ENCODE measurements at places on chromosomes 3 and 15.

- no peak for DNase-seq
Observed at GRCh38 chr3:48585411-48585810, 9.7 kb downstream of the COL7A1 start.

- DNase-seq: no peak
Observed at GRCh38 chr3:152834776-152835600, at the start of gene P2RY1. P2RY1 (plus strand) TSS chr3:152835131; CDS start chr3:152835783, 652 bp downstream.

- DNase-seq: no peak
Observed at GRCh38 chr3:50525191-50525910, 21.9 kb upstream of the CACNA2D2 start.

DNA sequence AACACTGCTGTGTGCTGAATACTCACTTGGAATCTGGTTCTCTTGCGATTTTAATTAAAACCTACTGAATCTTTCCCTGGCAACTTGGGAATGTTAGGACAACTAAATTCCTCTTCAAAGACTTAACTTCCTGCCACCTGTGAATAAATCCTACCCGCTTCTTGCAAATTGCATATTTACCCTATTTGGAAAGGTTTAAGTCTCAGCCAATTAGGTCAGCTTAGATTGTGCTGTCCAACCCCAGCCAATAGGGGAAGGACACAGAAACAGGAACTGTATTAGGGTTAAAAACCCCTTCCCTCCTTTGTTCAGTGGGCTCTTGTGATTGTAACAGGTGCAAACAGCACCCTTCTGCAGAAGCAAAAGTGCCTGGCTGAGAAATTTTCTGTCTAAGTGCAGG lies 38.6 kb upstream of the FSTL1 start:
- no peak for DNase-seq

DNA sequence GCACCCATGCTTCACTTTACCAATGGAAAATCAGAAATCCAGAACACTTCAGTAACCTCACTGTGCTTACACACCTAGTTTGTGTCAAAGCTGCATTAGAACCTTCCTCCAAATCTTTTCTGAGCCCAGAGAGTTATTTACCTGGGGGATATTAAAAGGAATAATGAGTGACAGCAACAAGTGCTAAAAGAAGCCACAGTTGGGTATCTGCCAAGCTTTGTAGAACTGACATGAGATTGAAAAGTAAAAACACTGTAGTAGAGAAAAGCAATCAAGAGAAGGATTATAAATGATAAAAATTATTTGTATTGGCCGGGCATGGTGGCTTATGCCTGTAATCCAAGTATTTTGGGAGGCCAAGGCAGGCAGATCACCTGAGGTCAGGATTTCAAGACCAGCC lies 8.8 kb upstream of the TBC1D23 start:
- DNase-seq: no peak

GRCh38 chr3:121414924-121415323 lies 130.9 kb downstream of the POLQ start:
- no peak for DNase-seq

GRCh38 chr3:55570271-55570711 lies 83.2 kb upstream of the WNT5A start:
- no peak for DNase-seq

- no peak for DNase-seq
Observed at GRCh38 chr3:108271626-108272025, 24.7 kb upstream of the HHLA2 start.

- DNase-seq: no peak
Observed at GRCh38 chr15:67068710-67069400, 3.5 kb downstream of the SMAD3 start.

DNA sequence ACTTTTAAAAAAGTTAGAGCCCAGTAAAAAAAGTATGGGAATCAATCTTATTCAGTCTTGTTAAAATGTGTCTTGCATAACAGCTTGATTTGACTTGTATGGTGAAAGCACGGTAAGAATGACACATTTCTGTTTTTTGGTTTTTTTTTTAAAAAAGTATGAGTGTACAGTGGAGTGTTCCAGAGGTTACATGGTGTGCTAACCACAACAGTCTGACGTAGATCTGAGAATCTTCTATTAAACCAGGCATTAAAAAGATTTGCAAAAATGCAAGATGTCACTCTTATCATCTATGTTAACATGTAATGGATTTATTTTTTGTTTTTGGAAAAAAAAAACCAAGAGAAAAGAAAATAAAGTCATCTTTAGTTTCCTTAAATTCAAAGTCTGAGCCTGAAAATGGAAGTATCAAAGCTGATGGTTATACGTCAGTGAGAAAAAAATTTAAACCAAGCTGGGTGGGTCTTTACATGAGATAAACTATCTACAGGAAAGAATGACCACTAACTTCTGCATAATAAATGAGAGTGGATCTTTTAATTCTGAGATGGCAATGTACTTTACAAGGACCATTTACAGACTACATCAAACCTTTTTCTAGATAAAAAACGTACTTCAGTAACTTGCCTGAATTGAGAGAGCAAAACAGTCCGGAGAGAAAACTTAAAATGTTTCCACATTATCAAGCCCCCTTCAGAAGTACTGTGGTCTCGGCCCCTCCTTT lies 1.6 kb downstream of the GABPB1 start:
- no peak for DNase-seq

DNA sequence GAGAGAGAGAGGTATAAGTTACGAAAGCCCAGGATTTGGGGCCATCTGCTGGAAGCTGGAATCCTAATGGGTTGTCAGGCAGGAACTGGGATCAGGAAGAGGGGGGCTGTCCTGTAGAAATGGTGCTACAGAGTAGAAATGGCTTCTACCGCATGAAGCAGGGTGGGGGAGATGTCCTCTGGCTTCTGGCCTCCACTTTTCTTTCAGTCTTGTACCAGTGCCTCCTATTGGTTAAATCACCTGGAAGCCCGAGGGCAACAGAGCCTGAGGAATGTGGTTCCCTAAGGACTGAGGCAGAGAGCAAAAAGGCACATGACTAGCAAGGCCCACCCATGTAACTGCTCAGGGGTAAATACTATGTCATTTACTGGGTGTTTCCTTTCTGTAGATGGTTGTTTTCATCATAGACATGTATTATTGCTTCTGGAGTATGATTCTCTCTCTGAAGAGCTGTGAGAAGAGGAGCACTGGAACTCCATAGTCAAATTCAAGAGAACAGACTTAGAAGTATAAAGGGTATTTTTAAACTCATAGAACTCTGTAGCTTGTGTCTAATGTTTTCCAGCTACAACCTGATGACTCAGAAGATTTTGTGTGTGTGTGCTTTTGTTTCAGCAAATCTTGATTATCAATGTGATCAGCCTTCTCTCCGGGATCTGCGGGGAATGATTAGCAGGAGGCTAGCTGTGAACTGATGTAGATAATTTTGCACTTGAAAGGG lies 20.2 kb upstream of the MITF start:
- DNase-seq: no peak

- DNase-seq: no peak
Observed at GRCh38 chr15:27973886-27974285, 125.2 kb downstream of the OCA2 start.

- no peak for DNase-seq
Observed at GRCh38 chr15:57281321-57281720, 95.0 kb upstream of the CGNL1 start.

DNA sequence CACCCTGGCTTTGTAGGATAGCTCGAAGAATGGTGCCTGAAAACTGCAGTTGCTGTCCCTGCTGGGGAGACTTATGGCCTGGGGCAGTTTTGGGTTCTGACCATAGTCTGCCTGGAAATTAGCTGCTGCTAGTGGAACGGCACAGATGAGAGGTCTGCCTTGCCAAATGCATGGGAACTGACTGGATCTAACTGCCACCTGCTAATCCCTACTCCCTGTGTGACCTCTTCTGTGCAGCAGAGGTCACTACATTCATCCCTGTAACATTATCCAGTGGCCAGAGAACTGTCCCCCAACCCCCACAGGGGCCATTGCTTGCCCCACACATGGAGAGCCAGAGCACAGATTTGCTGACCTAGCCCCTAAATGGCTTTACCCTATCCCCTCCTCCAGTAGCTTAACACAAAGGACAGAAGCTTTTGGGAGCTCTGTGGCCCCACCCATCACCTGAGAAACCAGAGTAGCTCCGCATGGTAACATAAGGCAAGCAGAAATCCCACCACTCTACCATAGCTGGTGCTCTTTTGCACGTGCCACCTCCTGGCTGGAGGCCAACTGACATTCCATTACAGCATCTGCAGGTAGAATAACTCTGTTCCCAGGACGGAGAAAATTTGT lies 840.0 kb downstream of the EPHA3 start:
- no peak for DNase-seq

DNA sequence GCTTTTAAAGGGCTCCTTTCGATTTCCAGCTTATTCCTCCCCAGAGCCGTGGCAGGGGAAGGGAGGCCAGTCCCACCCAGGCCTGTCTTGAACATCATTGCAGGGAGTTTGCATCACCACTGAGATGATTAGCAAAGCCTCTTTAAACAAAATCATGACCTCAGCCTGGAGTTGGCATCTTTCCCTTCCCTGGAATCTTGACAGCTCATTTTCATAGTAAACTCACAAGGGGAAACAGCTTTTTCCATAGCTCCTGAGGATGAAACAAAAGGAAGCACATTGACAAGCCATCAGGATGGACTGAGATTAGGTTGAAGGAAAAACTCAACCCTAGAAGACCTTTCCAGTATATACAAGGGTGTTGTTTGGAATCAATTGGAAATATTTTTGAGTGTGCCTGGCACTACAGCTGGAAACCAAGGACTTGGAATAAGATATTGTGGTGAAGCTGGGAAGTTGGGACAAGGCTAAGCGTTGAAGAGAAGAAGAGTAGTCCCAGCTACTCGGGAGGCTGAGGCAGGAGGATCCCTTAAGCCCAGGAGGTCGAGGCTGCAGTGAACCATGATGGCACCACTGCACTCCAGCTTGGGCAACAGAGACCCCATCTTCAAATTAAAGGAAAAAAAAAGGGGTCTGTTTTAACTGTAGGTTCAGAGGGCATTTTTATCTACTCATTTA lies 3.1 kb upstream of the LARP6 start:
- DNase-seq: no peak

DNA sequence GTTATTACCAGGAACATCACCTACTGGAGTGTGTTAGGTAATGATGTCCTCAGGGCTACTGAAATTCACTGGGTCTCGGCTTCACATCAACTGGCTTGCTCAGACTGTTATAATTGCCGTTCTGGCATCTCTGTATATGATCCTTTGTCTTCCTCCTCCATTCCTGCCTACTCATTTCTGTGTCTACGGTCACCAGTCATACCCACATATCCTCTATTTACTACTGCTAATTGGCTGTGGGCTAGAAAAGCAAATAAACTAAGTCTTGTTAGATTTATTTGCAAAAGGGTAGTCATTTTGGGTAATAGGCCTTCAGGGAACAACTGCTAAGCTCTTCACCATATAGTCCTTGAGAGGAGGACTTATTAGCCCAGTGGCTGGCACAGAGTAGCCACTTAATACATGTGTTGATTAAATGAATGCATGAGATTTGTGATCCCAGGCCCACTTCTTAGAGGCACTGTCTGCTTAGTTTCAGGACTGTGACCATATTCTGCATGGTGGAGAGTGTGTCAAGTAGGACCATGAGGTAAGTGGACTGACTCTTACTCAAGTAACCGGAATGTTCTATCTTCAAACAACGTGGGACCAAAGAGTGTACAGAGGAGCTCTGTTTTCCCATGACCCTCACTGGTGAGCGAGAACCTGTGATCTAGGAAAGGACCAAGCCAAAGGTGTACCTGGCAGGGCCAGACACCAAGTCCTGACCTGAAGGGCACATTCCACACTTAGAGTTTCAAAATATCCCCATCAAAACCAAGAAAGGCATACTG lies 13.2 kb downstream of the ZDHHC3 start:
- DNase-seq: no peak

DNA sequence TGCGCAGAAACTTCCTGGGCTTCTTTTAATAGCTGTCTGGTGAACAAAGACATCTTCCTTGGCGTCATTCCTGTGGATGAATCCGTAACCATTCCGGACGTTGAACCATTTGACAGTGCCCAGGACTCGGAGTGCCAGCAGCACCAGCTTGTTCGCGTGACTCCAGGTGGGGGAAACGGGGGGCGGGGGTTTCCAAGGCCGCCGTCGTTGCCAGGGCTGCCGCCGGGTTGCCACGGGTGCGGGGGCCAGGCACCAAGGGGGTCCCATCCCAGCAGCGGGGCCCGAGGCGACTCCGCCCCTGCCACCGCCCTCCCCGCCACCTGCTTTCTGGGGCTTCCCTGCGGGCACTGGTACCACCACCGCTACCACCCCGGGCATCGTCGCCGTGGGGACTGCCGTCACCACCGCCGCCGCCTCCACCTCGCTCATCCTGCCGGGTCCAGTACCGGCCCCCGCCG lies 22.8 kb downstream of the RGMA start:
- DNase-seq: no peak

DNA sequence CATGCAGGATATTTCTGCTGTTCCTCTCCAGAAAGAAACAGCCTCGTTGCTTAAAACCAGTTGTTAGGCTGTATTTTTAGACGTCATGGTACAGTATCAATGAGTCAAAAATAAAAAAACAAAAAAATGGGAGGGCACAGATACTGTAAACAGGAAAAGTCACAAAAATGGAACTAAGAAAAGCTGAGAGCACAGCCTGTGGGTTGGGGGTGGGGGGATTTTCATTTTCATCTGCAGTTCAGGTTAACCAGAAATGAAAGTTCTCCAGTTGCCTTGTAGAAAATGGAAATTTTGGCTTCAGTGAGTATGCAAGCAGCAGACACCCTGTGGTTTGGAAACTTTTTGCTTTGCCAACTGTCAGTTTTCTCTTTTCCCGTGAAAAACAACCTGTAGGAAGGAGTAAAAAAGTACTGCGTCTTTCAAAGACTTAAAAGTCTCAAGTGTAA lies 59.0 kb downstream of the FRMD4B start:
- DNase-seq: no peak

DNA sequence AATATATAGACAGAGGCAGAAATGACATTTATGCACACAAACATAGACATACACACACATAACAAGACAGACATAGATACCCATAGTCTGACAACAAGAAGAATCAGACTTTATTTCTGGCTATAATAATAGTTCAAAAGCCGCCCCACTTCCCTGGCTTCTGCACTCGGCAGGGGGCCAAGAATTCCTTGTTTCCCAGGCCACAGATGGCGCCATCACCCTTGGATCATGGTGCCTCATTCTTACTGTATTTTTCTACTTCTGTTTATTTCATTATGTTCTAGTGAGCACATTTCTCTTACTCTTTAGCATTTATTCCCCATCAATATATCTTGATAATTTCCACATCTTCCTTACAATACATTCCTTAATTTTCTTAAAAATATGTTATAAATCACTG lies 387.5 kb downstream of the NLGN1 start:
- DNase-seq: no peak

- DNase-seq: no peak
Observed at GRCh38 chr15:34883633-34884032, 85.9 kb downstream of the AQR start.

- DNase-seq: no peak
Observed at GRCh38 chr3:158830391-158830790, 28.5 kb downstream of the MFSD1 start.

- DNase-seq: no peak
Observed at GRCh38 chr3:120821426-120821825, 78.9 kb downstream of the GTF2E1 start.

All from stimulated activated CD8-positive, alpha-beta memory T cell treated with anti-CD3 and anti-CD28 coated beads, Interleukin-12 subunit alpha, Interleukin-12 subunit beta, amount 100 ng/mL, for 1 hour (primary cell).